WTC11 (cell line): ENCODE measurements at places on chromosomes 5 and 9. TPM values are rescaled to one million over a fixed set of nuclear protein-coding genes. Genes with fewer than 3 reads are reported as not detected.
A peak's percentile ranks its signal among the peaks of the same experiment; 100 is the strongest.

GRCh38 chr5:17816944-17817343 lies 182.7 kb downstream of the TAF11L14 start:
- no peak for DNase-seq

GRCh38 chr9:108724652-108725051 lies 131.1 kb downstream of the ACTL7B start:
- no peak for DNase-seq

GRCh38 chr9:135567311-135567710 lies 5.8 kb downstream of the PAEP start:
- DNase-seq, result peak; percentile 6

GRCh38 chr9:6471231-6471850 lies 58.3 kb downstream of the UHRF2 start:
- DNase-seq, result no peak

GRCh38 chr9:116944714-116945534 lies 257.8 kb downstream of the TRIM32 start:
- DNase-seq, result no peak

- DNase-seq, result no peak
Measured at GRCh38 chr5:103262422-103262871, 3.9 kb downstream of the MACIR start.

- no peak for DNase-seq
Measured at GRCh38 chr5:54548565-54548964, 31.0 kb downstream of the SNX18 start.

- DNase-seq, result no peak
Measured at GRCh38 chr5:59081693-59082092, 498.8 kb downstream of the RAB3C start.

- DNase-seq, result no peak
Measured at GRCh38 chr5:123518111-123518510, 6.1 kb downstream of the CSNK1G3 start.

- DNase-seq, result no peak
Measured at GRCh38 chr9:128026255-128026772, 40.8 kb downstream of the NAIF1 start.

DNA sequence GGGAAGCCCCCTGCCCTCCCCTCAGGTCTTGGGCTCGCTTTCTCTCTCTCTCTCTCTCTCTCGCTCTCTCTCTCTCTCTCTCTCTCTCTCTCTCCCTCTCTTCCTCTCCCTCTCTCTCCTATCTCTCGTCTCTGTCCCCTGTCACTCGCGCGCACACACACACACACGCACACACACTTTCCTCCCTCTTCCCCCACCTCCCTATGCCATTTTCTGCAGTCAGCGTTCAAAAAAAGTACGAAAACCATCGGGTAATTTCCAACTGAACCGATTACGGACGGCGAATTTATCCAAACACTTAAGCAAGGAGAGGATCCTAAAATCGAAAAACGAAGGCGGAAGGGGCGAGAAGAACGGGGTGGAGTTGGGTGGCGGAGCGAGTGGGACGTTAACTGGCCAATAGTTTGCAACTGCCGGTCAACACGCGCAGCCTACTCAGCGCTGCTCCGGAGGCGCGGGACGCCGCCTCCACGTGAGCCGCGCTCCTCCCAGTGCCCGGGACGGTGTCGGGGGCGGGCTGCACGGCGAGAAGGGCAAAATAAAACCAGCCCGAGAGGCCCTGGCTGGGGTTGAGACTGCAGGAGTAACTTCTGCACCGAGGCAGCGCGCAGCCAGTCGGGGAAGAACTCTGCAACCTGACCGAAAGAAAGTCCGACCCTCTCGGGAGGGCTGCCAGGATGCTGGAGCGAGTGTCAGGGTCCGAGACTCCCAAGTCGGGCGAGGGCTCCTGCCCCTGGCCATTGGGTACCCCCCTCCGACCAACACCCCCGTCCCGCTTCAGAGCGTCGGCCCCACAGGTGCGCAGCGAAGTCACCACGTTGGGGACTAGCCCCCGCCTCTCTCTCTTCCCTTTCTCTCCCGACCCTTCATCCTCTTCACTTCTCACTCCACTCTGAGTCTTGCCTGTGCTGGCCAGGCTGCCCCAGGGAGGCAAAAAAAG lies 24.9 kb upstream of the ELAVL2 start:
- DNase-seq, result peak; percentile 68

DNA sequence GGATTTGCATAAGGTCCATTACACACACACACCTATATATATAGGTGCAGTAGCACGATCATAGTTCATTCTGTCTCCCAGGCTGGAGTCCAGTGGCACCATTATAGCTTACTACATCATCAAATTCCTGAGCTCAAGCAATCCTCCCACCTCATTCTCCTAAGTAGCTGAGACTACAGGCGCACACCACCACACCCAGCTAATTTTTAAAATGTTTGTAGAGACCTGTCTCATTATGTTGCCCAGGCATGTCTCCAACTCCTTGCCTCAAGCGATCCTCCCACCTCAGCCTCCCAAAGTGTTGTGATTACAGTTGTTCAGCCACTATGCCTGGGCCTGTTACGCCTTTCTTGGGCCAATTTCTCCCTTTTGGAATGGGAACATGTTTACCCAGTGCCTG lies 39.7 kb downstream of the DNAJB5 start:
- DNase-seq, result no peak

- DNase-seq, result peak; percentile 67
Measured at GRCh38 chr5:149128023-149128875, 13.0 kb upstream of the ABLIM3 start.

DNA sequence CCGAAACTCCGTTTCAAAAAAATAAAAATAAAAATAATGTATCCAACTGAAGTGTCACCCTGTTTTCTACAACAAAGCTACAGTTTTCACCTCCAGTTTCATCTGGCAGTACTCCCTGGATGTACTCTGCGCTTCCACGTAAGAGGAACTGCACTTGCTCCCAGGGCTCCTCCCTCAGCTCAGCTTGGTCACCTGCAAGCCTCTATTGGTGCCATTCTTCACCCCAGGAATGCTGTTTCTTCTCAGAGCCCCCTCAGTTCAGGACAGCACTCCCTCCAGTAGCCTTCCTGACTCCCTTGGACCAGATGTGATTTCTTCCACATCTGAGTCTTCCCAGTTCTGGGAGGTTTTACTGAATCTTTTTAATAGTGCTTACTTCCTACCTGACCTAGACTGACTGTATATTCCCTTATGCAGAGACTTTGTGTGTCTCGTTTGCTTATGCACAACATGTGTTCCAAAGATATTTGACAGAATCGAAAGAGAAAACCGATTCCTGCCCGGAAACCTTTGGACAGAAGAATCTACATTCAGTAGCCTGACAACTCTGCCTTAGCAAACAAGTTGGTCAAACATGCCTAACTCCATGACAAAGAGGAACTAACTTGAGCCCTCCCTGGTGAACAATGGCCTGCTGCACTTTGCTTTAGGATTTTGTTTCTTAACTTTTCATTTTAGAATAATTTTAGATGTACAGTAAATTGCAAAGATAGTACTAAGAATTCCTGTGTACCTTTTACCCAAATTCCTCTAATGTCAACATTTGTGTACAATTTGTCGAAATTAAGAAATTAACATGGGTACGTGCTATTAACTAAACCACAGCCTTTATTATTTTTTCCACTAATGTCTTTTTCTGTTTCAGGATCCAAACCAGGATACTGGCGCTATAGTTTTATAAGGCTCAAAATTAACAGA lies 814 bp downstream of the CCDC125 start:
- DNase-seq, result no peak

GRCh38 chr5:177473443-177474001 lies at the start of gene DBN1:
Gene DBN1, minus strand, starts transcription at chr5:177473634. Its CDS starts 113 bp downstream, at chr5:177473521.
- DNase-seq, result peak; percentile 64

DNA sequence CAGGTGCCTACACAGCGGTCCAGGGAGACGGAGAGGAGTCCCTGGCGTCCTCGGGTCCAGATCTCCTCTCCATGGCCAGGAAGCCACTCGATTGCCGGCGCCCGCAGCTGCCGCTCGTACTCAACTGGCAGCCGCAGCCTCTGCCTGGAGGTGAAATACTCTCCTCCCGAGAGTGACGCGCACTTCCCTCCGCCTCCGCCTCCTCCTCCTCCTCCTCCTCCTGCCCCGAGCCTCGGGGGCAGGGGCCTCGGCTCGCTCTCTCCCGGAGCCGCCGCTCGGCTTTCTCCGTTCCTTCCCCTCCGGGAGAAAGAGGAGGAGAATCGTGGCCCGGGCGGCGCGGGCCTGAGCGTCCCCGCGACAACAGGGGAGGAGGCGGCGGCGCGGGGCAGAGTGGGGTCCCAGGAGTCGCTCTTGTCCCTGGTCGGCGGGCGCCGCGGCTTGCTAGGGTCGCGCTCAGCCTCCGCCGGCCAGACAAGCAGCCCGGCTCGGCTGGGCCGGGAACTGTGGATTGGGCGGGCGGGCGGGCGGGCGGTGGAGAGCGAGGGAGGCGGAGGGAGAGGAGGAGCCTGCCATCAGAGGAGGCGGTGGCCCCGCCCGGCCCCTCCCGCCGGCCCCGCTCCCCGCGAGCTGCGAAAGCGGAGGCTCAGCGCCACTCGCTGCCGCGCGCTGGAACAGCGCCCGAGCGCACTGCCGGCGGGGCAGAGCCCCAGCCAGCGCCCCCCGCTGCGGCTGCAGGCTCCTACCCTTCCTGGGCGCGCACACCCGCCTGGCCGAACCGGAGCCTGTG lies at the start of gene CEMIP2:
Gene CEMIP2, minus strand, starts transcription at position 126 of the 787 bp plus-strand sequence. CDS start 18,140 bp downstream, outside the sequence.
- peak; percentile 91 for DNase-seq

DNA sequence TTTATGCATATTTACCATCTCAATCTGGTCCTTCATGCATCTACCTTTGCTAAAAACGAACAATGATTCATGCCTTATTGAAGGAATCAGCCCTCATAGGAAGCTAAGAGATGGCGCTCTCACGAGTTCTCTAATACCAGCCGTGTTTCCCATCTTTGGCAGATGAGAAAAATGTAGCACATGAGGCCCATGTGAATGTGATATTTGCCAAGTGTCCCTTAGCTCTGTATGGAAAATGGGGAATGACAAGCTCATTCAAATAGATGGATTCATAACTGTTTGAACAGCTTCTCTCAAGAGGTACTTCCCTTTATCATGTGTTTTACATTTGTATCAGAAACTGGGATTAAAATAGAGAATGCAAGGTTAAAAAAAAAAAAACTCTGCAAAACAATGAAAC lies 66.1 kb downstream of the TTC39B start:
- no peak for DNase-seq

- no peak for DNase-seq
Measured at GRCh38 chr5:44711901-44712300, 96.8 kb upstream of the MRPS30 start.

- no peak for DNase-seq
Measured at GRCh38 chr9:20494035-20494434, 128.3 kb downstream of the MLLT3 start.

DNA sequence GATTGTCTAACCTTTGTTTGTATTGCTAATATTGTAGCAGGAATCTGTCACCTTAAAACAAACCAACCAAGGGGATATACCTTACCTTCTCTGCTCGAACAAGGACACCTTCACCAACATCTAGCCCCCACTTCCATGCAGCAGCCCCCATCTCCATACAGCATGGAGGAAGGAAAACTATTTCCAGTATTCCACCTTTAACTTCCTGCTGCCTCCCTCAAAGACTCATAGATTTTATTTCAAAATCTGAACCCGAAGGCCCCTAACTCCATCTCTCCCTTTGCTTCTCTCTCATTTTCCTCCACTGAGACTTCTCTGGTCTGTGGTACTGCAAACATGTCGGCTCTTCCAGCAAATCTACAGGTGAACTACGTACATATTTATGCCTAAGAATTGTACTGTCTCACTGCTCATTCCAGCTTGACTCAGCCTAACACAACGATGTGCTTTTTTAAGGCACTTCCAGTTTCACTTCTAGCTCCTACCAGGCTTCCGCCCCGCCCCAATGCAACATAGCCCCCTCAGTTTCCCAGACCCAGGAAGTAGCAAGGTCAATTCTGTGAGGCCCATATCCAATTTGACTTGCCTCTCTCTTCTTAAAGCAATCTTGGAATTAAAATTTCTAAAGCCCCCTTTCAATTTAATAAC lies 70.7 kb upstream of the RNF38 start:
- DNase-seq, result no peak

CLTA gene
- 213 to 220 TPM (median 220 TPM) in 3 replicates for total RNA-seq

GRCh38 chr9:101162231-101162630 lies 133.7 kb downstream of the PLPPR1 start:
- DNase-seq, result no peak

MYO10 gene
- 89.8 to 90.8 TPM (median 90.7 TPM) in 3 replicates for total RNA-seq

GRCh38 chr9:125839317-125839716 lies 92.1 kb downstream of the PBX3 start:
- DNase-seq, result no peak

GRCh38 chr9:135500071-135500524 lies 384 bp upstream of the MRPS2 start:
- DNase-seq, result no peak

CDKN2B gene
- total RNA-seq, result 0.13 to 0.73 TPM (median 0.46 TPM) in 3 replicates

FST gene
- 11.8 to 12.9 TPM (median 12.8 TPM) in 3 replicates for total RNA-seq

DNA sequence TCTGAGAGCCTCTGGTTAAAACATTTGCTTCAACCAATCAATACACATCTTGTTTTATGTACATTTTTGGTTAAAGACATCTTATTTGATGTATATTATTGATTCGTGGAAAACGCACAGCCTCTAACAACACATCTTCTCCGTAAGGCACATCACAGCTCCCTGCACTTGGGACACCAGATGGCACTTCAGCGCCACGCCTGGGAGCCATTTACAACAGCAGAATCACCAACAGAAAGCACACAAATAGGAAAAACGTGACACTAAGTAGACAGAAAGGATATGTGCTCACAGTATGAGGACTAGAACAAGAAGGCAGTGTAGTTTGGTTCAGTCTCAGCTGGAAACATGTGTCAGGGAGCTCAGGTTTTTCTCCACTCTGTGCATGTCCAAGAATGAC lies 199.7 kb downstream of the ROR2 start:
- DNase-seq, result no peak

DNA sequence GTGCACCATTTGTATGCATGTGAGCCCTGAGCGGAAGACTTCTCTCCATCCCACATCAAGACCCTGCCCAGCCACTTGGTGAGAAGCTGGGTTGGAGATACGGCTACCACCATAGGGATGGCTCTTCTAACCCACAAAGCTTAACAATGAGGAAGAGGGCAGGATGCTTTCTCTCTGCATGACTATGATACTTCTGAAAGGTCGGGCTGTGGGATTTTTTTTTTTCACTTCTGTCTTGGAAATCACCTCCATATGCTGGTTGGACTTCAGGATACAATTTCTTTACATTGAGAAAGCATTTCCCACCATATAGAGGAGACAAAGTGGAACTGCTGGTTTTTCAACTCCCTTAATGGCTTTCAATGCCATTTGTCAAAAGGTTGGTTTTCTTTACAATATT lies 30.5 kb downstream of the ZNF366 start:
- no peak for DNase-seq

GPR150 gene
- 0.09 to 0.13 TPM (median 0.11 TPM) in 3 replicates for total RNA-seq

- DNase-seq, result peak; percentile 75
Measured at GRCh38 chr9:21709464-21710058, 92.9 kb upstream of the MTAP start.

FAM200C gene
- 5.4 to 7.2 TPM (median 6.3 TPM) in 3 replicates for total RNA-seq
